ENCODE measurements at places on chromosomes 13 and 19. TPM values are rescaled to one million over a fixed set of nuclear protein-coding genes. Genes with fewer than 3 reads are reported as not detected.

GRCh38 chr19:52993342-52994178, 20.2 kb upstream of the ERVV-1 start:
- H3K4me3 ChIP-seq: peak overlapping the region; percentile 67
- H3K4me1 ChIP-seq: no peaks in the 10 kb centered on the region
- no peaks in the 10 kb centered on the region for H3K27me3 ChIP-seq
- DNase-seq: peak; percentile 89

GRCh38 chr13:40665126-40666044, 1.1 kb downstream of the FOXO1 start:
- H3K4me1 ChIP-seq: no peaks in the 10 kb centered on the region
- no peaks in the 10 kb centered on the region for H3K36me3 ChIP-seq
- H3K4me3 ChIP-seq: peak overlapping the region; percentile 91
- H3K27me3 ChIP-seq: no peaks in the 10 kb centered on the region

GRCh38 chr19:6521718-6522646, 8.8 kb upstream of the TNFSF9 start:
- no peak overlapping the region for H3K27ac ChIP-seq
- H3K4me1 ChIP-seq: no peaks in the 10 kb centered on the region
- no peak for DNase-seq
- no peak overlapping the region for H3K4me3 ChIP-seq
- H3K36me3 ChIP-seq: no peaks in the 10 kb centered on the region

DNA sequence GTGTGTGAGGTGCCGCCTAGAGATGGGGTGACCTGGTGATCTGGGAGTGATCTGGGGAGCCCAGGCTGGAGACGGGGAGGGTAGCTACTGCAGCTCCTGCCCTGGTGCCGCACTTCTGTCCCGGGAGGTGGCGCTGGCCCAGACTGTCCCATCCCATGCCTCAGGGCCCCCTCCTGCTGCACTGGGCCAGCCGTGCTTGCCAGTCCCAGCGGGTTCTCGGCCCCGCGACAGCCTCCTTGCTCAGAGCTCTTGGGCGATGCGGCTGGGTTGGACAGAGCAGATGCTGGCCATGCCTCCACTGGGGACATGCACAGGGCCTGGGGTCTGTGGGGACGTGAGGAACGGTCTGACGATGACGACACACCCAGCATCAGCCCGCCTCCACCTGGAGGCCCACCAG, 2.5 kb downstream of the RAX2 start:
- no peaks in the 10 kb centered on the region for H3K4me1 ChIP-seq
- H3K27ac ChIP-seq: no peak overlapping the region
- no peak overlapping the region for H3K4me3 ChIP-seq
- no peak for DNase-seq
- H3K36me3 ChIP-seq: peaks cover 9% of the 10 kb centered on the region

DNA sequence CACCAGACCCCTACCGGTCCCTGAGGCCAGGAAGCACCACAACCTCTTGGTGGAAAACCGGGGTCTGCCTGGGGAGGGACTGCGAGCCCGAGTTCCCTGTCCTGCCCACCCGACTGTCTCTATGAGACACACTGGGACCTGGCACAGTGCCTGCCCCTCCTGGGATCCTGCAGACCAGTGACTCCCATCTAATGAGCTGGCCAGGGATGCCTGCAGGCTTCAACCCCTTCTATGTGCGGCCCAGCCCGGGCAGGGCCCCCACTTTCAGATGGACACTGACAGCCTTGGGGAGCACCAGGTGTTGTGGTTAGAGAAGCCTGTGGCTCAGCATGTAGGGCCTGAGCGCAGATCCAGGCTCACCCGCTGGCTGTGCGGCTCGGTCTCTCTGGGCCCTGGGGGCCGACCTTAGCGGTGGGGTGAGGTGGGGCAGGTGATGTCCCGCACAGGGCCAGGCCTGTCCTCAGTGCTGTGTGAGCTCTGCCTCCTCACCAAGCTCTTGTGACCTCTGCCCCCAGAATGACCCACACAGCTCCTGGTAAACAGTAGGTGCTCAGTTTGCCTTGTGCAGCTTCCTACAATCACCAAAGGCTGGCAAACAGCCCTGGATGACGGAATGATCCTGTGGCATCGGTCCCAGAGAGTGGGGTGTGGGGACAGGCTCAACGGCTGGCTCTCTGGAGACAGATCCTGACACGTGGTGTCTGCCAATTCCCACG, 17.9 kb upstream of the CACTIN start:
- no peaks in the 10 kb centered on the region for H3K27me3 ChIP-seq
- H3K4me1 ChIP-seq: no peaks in the 10 kb centered on the region
- no peaks in the 10 kb centered on the region for H3K36me3 ChIP-seq
- no peak for DNase-seq
- H3K27ac ChIP-seq: no peak overlapping the region
- H3K4me3 ChIP-seq: no peak overlapping the region

CC2D1A gene
- 36.9 TPM for total RNA-seq

Data from kidney (tissue), 22 donors.